Stimulated activated CD8-positive, alpha-beta memory T cell treated with anti-CD3 and anti-CD28 coated beads, Interleukin-2, amount 100 ng/mL, for 1 hour (primary cell): ENCODE measurements at places on chromosomes 3 and 15.

GRCh38 chr3:197775317-197775716, 15.7 kb upstream of the LRCH3 start:
- DNase-seq = no peak

DNA sequence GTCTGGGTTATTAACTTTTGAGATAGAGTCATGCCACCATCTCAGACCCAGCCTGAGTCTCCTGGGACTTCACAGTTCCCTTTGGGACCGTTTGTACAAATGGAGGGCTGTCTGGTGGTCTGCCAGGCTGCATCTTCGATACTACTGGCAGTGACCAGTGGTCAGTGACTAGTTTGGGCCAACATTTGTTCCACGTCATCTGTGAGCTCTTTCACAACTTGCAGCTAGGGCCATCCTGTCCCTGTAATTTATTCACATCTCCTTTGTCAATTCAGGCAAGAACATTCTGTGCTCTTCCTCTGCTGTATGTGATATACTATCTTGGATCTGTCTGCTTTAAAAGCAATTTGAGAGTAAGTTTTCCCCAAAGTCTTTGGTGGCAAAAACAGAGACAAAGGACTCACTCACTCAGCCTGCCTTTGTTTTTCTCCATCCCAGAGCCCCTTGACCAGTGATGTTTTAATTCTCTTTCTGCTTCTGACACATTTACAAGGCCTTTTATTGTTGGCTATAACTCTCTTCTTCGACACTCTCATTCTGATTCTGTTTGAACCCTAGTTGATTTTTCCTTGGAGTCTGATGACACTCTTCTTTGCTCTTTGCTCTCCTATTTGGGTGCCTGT, 353.4 kb downstream of the EPHB1 start:
- DNase-seq = no peak

GRCh38 chr15:60074181-60074885, 70.2 kb downstream of the FOXB1 start:
- no peak for DNase-seq

- no peak for DNase-seq
Observed at GRCh38 chr15:23002920-23003319, 22.8 kb upstream of the CYFIP1 start.

DNA sequence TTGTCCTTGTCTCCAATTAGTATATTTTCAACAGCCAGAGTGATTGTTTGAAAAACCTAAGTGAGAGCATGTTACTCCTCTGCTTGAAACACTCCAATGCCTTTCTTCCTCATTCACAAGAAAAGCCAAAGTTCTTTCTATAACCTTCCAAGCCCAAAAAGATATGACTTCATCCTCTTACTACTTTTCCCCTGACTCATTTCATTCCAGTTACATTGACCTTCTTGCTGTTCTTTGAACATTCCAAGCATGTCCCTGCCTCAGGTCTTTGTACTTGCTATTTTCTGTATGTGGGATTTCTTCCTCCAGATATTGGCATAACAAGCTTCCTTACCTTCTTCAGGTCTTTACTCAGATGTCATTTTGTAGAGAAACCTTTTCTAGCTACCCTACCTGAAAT, 28.3 kb downstream of the EHHADH start:
- no peak for DNase-seq

DNA sequence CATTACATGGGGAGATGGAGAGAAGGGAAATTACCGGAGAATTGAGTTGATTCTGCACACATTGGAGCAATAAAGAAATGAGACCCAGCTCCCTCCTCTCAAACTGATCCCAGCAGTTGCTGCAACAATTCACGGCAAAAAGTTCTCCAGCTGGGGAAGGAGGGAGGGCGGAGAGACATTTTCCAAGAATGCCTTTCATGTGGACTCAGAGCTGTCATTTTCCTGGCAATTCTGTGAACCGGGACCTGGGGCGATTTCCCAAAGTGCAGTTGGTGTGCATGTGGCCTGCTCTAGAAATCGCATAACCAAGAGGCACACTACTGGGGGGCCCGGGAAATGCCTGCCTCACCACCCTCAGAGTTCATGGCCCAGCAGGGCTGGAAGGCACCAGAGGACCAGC, 48.7 kb upstream of the IREB2 start:
- no peak for DNase-seq

DNA sequence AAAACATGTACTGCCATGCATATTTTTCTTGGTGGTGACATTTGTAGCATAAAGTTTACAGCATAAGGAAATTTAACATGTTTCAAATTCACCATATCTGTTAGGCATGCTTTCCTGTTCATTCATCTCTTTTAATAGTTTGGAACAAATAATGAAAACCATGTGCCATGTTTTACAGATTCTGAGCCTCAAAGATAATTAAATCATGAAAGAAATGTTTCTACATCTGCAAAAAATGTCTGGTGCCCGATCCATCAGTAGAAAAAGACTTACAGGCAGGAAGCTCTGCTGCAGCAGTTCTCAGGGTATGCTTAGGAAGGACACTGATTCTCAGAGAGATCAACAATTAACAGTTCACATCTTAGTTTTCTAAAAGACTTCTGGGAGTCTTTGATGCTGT, 316.2 kb downstream of the IL5RA start:
- no peak for DNase-seq

DNA sequence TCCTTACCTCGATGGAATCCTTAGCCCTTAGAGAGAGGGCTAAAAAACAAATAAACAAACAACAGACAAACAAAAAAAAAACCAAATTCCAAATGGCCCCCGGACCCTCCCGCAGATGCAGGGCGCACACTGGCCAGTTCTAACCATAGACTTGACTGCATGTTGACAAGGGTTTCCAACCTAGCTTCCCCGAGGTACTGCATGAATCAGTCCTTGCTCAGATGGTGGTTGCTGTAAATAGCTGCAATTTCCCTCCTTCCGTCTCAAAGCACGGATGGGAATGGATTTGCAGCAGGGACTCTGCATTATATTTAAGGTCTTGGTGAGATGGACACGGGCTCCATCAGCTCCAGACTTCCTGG, 162.8 kb downstream of the CD47 start:
- DNase-seq = no peak

- DNase-seq = no peak
Observed at GRCh38 chr3:129972301-129972700, 2.2 kb upstream of the TRH start.

- DNase-seq = no peak
Observed at GRCh38 chr3:49388289-49388820, 23.4 kb downstream of the RHOA start.

DNA sequence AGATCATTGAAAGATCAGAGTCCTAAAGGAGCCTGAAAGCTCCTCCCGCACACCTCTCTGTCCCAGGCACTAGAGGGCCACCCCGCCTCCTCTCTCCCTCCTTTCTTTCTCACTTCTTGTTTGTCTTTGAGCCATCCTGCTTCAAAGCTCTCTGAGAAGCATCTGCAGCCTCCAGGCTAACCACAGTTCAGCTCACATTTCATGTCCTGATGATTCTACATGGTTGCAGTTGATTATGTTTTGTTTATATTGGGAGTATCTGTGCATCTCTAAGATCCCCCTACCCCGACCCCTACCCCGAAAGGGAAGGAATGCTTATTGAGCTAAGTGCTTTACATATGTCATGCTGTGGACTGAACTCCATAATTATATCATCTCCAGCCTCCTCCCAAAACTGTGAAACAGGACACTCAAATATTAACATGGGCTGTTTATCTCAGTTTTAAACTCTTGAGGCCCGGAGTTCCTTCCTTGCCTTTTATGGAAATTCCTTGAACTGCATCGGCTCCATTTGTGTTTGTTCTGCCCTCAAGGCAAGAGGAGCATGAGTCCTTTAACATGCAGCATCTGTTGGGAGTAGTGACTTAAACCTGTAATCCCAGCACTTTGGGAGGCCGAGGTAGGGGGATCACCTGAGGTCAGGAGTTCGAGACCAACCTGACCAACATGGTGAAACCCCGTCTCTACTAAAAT, 30.9 kb downstream of the MGLL start:
- DNase-seq = no peak

DNA sequence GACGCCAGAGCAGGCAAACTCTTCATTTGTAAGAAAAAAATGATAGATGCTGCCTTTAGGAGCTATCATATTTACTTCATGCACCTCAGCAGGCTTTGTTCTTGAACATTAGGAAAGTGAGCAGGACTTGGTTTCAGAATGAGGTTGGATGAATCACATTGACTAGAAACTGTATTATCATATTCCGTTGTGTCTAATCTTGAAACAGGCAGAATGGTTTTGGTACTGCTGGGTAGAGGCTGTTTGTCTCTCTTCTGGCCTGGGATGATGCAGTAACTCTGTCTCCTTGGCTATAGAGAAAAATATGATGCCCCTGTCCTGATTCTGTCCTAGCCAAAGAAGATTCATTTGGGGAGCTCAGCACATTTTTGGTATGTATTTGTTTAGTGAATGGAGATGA, 344.2 kb upstream of the GRM7 start:
- no peak for DNase-seq

DNA sequence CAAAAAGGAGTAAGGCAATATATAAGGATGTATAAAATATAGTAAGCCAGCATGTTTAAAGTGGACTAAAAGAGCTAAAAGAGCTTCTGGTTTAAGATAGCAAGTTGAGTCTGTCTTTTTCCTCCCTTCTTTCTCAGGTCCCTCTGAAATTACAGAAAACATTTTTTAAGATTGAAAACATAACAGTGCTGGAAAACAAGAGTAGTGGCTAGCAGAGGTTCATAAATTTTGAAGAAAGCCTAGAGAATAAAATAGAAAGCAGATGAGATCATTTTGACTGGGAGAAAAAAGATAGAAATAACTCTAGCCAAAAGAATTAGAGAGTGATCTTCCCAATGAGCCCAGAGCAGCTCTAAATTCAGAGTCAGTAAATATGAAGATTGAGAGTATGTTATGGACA, 41.9 kb downstream of the ATP8B4 start:
- DNase-seq = no peak

- no peak for DNase-seq
Observed at GRCh38 chr3:56192001-56192400, 276.3 kb downstream of the ERC2 start.

DNA sequence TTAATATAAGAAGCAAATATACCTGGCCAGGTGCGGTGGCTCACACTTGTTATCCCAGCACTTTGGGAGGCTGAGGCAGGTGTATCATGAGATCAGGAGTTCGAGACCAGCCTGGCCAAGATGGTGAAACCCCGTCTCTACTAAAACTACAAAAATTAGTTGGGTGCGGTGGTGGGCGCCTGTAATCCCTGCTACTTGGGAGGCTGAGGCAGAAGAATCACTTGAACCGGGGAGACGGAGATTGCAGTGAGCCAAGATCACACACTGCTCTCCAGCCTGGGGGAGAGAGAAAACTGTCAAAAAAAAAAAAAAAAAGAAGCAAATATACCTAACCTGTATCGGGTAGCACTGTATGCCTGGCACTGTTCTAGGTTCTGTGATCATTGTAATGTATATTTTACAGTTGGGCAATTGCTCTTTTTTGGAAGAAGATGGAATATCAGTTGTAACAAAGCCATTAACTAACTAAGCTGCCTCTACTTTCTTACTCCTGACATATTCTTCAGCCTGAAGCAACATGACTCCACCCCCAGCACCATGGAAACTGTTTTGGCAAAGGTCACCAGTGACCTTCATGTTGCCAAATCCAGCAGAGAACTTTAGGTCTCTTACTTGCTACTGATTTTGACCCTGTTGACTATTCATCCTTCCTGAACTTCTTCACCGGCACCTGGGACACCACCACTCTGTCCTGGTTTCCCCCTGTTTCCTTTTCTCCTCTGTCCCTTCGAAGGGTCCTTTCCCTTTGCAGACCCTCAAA, 203.8 kb downstream of the RPLP1 start:
- no peak for DNase-seq

DNA sequence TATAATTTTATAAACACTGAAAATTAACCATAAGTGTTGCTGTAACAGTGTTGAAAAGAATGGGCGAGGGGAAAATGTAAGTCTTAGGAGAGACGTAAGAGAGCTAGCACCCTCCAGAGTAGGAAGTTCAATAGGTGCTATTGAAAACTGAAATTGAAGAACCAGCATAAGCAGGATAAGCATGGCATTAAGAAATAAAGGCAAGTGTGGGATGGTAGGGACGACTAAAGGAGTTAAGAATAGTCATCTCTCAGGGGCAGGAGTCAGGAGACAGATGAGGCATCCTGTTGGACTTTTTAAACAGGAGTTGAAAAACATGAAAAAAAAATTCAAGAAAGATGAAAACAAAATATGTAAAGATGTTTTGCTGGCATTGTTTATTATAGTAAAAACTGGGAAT, 43.5 kb downstream of the ABHD2 start:
- no peak for DNase-seq

GRCh38 chr3:122886946-122887345, 92.1 kb downstream of the SLC49A4 start:
- DNase-seq = no peak

GRCh38 chr3:112739252-112739965, 98.5 kb upstream of the CCDC80 start:
- DNase-seq = no peak

DNA sequence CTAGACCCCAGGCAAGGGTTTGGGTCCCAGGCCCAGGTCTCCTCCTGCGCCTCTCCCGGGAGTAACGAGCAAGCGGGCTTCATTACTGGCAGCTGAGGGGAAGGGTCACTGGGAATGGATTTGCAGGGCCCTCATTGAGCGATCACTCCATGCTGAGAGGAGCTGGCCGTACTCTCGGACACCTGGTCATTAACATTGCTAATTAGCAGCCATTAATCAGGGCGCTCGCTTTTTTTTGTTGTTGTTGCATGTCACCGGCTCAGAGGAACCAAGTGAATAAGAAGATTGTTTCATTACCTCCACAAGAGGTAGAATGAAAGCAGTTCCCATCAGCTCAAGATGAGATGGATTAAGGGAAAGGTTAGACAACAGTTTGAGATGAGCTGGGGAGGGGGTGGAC, 293.0 kb upstream of the ATP11B start:
- DNase-seq = no peak

DNA sequence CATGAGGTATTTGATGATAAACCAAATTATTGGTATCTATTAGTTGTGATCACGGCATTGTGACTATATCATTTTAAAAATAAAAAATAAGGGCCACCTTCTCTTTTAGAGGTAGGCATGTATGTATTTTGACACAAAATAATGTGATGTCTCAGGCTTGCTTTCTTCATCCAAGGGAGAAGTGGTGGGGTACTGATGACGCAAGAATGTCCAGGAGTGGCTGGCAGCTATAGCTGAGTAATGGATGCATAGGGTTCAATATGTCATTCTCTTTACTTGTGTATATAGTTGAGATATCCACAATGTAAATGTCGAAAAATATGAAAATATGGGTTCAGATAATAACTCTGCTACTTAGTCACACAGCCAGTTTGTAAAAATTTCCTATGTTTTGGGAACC, 46.8 kb upstream of the NSMCE3 start:
- DNase-seq = no peak

GRCh38 chr3:126551839-126552687, 6.7 kb downstream of the C3orf22 start:
- DNase-seq = no peak
